Stimulated activated CD4-positive, alpha-beta T cell treated with anti-CD3 and anti-CD28 coated beads, Interleukin-15, amount 100 ng/mL, for 1 hour (primary cell): ENCODE measurements at places on chromosomes 1 and 21.

- no peak for DNase-seq
Measured at GRCh38 chr21:14526836-14527695, 19.0 kb downstream of the SAMSN1 start.

DNA sequence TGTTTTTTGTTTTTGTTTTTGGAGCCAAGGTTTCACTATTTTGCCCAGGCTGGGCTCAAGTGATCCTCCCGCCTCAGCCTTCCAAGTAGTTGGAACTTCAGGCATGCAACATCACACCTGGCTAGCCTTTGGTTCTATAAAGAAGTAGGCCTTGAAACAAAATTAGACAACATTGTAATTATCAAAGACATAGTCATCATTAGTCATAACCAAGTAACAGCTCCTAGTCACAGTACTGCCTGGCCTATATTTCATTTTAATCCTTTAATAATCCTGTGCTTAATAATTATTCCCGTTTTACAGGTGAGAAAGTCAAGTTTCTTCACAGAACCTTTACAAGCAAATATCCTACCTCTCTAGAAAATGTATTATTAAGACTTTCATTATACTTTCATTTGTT, 52.3 kb upstream of the TBX15 start:
- DNase-seq, result no peak

DNA sequence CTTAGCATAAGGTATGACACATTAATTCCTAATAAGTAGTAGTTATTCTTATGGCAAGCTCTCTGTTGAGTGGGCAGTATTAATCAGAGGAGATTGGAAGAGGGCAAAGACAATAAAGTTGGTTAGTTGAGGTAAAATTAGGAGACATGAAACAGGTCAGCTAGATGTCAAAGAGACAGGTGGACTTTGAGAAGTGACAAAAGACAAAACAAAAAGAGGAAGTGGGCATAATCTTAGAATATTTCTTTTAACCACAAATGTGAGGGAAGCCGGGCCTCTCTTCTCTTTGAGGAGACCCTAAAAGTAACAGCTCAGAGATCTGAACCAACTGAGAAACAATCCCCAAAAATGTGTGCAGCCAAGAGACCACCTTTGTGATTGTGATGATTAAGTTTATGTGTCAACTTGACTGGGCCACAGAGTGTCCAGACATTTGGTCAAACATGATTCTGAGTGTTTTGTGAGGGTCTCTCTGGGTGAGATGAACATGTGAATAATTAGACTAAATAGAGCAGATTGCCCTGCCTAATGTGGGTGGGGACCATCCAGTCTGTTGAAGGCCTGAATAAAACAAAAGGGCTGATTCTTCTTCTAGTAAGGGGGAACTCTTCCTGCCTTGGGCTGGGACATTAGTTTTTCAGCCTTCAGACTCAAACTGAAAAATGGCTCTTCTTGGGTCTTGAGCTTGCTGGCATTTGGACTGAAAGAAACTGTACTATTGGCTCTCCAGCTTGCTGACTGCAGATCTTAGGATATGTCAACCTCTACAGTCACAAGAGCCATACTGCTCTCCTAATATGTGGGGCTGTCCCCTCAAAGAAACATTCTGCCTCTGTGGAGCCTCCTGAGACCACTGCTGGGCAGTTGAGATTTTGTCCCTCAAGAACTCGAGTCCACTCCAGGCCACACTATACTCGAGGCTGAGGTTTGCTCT, 40.0 kb downstream of the FCRL5 start:
- no peak for DNase-seq

DNA sequence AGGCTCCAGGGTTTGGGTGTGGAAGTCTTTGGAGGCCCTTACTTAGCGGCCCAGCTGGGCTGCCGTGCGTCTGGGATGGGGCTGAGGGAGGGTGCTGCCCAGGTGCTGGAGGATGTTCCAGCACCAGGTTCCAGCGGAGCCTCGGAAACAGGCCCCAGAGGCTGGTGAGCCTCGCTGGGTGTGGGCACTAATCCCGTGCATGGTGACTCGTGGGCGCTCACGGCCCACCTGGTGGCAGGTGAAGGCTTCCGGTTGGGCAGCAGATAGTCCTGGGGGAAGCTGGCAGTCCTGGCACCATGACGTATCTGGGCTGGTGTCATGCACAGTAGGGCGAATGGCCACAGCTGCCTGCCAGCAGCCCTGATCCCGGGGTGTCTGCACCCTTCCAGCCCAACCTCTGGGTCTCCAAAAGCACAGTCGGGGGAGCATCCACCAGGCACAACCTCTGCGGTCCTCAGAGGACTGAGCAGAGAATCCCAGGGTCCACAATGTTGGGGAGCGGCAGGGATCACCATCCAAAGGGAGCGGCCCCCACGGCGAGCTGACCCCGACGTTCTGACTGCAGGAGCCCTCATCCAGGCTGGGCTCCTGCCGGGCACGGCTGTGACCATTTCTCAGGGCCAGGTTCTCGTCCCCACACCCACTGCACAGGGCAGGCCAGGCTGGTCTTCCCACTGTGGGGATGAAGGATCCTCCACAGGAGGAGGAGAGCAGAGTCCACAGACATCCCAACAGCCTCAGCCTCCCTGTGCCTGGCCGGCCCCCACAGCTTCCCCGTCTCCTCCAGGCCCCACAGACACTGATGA, 25.3 kb downstream of the FTCD start:
- DNase-seq, result no peak

GRCh38 chr1:147046189-147046862, 108.2 kb downstream of the NBPF12 start:
- DNase-seq, result no peak

DNA sequence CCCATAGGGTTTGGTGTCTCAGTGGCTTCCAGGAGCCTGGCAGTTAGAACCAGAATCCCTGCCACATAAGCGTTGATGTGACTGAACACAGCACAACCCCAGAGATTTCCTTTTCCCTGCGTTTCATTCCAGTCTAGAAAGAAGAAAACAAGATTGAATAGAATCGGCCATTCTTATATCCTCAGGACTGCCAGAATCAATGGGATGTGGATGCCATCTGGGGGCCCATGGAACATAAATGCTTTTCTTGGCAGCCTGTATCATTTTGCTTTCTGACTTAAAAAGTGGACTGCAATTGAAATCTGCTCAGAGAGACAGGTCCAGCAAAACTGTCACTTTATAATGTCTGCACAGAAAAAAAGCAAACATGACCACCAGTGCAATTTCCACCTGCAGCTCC, 80.3 kb downstream of the DISC1 start:
- no peak for DNase-seq

GRCh38 chr1:39398278-39399021, 93.0 kb upstream of the BMP8A start:
- DNase-seq, result no peak
